ENCODE measurements at places on chromosomes 5 and 9.
A peak's percentile ranks its signal among the peaks of the same experiment; 100 is the strongest.

- no peak for DNase-seq
These were observed 273.0 kb downstream of the ELAVL2 start for GRCh38 chr9:23552876-23553601.

DNA sequence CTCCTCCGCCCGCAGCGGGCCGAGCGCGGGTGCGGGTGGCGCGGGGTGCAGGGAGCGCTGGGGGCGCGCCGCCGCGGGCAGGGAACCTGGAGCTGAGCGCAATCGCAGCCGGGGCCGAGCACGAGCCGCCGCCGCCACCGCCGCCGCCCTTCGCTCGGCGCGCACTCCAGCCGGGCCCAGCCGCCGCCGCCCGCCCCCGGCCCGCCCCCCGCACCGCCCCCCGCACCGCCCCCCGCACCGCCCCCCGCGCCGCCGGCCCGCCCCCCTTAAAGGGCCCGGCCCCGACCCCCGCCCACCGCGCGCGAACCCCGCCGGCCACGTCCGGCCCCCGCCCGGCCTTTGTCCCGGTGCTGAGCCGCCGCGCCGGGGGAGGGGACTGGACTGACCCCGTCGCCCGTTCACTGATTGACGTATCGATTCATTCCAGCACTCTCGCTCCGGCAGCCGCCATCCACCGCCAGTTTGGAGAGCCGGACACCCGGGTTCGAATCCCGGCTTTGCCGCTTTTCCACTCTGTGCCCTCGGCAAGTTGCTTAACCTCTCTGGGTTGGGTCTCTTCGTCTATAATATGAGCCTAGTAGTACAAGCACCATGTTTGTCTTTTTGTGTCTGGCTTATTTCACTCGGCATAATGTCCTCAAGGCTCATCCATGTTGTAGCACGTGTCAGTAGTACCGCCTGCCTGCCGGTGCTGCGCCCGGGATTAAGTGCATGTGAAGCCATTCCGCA is at the start of gene SH3PXD2B:
SH3PXD2B (minus strand) TSS at position 168 of the 729 bp plus-strand sequence. CDS start 173 bp downstream, outside the sequence.
- DNase-seq, result peak; percentile 45

DNA sequence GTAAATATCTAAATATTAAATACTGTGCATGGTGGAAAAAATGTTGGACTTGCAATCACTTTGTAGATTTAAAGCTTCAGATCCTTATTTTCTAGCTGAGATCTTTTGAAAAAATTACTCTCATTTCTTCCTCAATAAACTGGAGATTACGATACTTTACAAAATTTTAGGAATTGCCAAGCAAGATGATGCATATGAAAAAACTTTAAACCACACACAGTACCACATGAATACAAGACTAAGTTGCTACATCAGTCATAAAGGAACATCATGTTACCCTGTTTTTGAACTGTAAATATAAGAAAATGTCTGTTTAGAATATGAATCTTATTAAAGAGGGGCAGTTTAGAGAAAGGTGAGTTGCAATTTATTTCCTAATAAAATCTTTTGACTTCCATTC is 703.6 kb upstream of the NUDT12 start:
- no peak for DNase-seq

DNA sequence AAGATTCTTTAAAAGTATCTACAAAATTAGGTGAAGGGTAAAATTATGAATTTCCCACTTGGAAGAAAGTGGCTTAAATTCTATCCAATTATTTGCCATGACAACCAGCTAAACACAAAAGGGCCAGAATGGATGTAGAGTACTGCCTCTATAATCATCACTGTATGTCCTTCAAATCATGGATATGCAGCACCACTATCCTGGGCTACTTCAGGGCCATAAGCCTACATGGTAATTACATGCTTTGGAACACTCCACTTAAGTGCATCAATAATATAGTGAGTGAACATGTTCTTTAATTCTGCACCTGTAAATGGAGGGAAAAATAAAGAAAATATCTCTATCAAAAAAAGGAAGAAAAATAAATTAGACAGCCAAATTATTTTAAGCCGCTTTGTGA is 575.2 kb downstream of the ISL1 start:
- peak; percentile 81 for DNase-seq

DNA sequence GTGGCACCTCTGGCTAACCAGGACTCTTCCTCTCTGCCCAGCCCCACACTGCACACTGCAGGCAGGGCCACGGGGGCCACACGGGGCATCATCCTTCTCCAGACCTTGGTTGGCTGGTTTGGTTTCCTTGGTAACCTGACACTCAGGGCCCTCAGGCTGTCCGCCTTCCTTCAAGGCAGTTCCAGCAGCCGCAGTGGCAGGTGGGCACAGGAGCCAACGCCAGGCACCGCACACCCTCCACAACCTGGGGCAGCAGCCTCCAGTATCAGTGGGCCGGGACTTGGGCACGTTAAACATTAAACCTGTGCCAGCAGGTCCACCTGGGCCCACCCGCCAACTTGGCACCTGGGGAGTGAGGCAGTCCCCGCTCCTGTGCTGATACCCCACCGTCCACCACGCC is 1.9 kb downstream of the NPDC1 start:
- DNase-seq, result no peak

DNA sequence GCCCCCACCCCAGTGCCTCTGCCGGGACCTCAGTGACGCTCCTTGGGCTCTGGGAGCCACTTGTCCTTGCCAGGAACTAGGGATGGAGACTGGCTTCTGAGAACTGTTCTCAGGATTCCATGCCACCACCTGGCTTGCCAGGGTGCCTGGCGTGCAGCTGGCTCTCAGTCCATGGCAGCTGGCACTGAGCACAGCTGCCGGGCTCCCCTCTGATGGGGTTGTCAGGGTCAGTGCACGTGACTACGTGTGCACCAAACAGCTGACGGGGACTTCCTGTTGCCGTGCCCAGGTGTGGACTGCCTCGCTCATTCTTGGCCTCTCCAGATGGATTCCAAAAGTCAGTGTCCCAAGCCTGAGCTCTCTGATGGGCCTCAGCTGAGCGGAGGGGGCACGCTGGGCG is 9.4 kb downstream of the KCNT1 start:
- no peak for DNase-seq

DNA sequence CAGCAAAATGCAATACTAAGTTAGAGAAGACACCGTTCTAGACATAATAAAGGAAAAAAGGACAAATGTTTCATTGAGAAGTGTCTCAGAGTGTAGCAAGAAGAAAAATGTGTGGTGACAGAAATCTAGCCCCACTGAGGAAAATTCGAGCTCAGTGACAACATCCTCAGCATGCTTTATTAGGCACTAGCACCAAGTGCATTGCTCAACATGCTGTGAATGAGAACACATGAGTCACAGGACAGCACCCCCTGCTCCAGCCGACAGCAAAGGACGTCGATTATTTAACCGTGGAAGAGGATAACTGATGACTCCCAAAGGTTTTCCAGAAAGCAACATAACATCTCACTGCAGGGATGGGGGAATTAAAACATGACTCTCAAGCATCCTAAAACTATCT is 182.7 kb downstream of the GNAQ start:
- DNase-seq, result no peak

DNA sequence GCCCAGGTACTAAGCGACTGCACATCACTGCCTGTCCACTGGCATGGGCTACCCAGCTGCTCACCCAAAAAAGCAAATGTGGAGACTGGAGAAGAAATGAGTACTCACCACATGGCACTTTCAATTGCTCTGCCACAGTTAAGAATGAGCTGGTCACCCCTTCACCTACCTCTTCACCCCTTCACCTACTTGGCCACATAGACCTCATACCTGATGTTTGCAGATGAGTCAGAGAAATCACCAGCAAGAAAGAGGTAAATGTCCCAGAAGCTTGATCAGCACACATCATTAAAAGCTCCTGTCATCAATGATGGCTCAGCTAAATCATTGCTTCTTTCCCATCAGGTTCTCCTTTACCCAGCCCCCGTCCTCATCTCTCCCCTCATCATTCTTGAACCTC is 7.6 kb upstream of the PRUNE2 start:
- no peak for DNase-seq

DNA sequence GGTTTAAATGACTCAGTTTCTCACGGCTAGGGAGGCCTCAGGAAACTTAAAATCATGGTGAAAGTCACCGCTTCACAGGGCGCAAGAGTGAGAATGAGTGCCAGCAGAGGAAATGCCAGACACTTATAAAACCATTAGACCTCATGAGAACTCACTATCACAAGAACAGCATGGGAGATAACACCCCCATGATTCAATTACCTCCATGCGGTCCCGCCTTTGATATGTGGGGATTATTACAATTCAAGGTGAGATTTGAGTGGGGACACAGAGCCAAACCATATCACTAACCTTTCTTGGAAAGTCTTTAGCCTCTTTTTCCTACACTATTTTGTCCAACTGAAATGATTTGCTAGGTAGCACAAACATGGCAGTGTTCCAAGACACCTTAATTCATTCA is 533.9 kb upstream of the NUDT12 start:
- no peak for DNase-seq

DNA sequence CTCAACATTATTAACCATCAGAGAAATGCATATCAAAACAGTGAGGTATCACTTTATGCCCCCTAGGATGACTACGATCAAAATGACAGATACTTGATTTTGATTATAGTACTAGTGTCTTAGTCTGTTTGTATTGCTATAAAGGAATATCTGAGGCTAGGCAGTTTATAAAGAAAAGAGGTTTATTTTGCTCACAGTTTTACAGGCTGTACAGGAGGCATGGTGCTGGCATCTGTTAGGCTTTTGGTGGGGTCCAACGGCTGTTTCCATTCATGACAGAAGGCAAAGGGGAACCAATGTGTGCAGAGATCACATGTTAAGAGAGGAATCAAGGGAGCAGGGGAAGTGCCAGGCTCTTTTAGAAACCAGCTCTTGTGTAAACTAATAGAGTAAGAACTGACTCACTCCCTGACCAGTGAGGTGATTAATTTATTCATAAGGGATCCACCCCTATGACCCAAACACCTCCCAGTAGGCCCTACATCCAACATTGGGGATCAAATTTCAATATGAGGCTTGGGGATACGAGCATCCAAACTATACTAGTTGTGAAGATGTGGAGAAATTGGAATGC is 16.0 kb upstream of the AFF4 start:
- no peak for DNase-seq

- DNase-seq, result no peak
These were observed 62.1 kb upstream of the VLDLR start for GRCh38 chr9:2559192-2560152.

DNA sequence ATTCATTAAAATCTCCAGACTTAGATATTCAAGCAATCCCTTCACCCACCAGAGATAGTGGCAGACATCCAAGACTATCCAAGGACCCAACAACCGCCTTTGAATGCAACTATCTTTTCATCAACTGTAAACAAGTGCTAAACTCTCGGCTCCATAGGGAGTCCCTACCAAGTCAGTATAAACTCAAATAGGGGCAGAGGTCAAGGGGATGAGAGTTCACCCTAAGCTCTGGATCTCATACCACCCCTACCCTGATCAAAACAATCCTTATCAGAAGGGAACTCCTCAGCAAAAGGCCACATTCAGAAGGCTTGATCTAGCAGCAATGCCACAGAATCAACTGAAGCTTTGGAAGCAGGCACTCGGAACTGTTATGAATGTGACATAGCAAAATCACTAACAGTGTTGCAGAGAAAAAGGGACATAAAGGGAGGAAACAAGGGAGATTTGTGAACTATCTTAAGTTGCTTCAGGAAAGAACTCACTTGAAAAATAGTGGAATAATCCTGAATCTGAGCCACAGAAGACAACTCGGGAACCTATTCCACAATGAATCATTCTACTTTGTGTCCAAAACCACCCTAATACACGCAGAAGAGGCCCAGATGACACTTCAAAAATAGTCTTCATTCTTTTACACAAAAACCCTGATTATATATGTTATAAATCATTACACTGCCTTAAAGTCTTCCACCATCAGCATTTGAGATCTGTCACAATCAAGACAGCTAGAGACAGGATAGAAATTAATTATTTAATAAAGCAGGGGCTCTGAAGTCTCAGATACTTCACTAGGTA is 49.8 kb downstream of the NR6A1 start:
- DNase-seq, result no peak

GRCh38 chr9:29613773-29614172 is 2040.5 kb upstream of the C9orf72 start:
- DNase-seq, result no peak

DNA sequence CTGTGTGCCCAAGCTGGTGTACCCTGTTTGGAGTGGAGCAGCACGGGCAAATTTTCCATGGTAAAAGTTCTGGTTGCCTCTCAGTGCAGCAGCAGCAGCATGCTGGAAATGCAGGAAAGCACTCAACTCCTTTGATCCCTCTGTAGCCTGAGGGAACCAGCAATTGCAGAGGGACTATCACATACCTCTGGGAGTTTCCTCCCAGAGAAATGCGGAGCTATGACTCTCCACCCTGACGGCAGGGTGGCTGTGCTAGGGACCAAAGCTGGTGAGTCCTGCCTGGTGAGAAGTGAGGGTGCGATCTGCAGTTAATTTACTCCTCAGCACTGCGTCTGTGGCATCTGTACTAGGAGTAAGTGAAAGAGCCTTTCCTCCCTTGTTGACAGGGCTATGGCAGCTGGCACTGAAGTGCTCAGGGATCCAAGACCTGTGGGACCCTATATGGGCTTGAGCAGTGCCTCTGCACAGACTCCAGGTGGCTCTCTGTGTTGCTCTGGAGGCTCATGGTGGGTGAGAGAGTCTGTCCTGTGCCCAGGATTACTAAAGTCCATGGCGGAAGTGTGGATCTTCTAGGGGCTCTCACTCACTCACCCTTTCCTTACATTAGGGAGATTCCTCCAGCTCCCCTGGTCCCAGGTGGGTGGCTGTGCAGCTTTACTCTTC is 601.2 kb upstream of the TYRP1 start:
- no peak for DNase-seq

DNA sequence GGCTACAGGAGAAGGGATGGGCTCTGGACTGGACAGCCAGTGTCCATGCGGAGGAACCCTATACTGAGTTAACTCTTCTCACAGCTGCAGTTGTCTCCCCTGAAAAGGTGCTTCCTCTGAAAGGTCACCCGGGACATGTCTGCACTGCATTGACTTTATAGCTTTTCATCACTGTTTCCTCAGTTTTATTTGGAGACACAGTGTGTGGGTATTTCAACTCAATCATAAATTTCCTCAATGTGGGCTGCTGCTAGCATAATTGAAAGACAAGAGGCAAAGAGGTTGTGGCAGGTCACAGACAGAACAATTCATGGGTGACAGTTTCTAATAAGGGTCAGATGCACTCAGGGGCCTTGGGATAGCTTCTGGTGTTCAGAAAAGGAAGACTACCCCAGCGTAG is 336.8 kb downstream of the KDM4C start:
- DNase-seq, result no peak

DNA sequence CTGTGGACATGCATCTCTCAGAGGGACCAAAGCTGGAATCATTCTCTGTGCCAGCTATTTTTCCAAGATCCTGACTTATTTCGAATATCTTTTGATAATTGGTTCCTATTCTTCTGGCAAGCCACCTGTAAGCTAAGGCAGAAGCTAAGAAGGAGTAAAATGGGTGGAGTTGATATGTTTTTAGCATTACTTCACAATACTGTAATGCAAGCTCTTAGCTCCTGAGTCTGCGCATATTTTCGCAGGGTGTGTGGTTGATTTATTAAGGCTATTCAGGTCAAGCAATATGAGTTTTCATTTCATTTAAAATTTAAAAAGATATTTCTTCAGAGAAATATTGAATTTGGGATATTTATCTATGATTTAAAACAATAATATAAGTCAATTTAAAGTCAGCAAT is 158.5 kb upstream of the ADAMTS16 start:
- no peak for DNase-seq

GRCh38 chr5:44987026-44987425 is 178.3 kb downstream of the MRPS30 start:
- DNase-seq, result no peak

- DNase-seq, result peak; percentile 19
These were observed 295.5 kb downstream of the DTWD2 start for GRCh38 chr5:118692811-118693342.

GRCh38 chr5:13408616-13409015 is 535.9 kb downstream of the DNAH5 start:
- DNase-seq, result no peak

All from NCI-H2081 (cell line).